ENCODE measurements at places on chromosomes 3 and 15. TPM values are rescaled to one million over a fixed set of nuclear protein-coding genes. Genes with fewer than 3 reads are reported as not detected.

GRCh38 chr3:183298701-183299153 is 45.7 kb downstream of the B3GNT5 start:
- no peak for DNase-seq

GRCh38 chr3:136196064-136196400 is at the start of gene MSL2:
TSS of gene MSL2 (minus strand) at chr3:136196335. CDS start at chr3:136195113, 1,222 bp downstream.
- DNase-seq = no peak

DNA sequence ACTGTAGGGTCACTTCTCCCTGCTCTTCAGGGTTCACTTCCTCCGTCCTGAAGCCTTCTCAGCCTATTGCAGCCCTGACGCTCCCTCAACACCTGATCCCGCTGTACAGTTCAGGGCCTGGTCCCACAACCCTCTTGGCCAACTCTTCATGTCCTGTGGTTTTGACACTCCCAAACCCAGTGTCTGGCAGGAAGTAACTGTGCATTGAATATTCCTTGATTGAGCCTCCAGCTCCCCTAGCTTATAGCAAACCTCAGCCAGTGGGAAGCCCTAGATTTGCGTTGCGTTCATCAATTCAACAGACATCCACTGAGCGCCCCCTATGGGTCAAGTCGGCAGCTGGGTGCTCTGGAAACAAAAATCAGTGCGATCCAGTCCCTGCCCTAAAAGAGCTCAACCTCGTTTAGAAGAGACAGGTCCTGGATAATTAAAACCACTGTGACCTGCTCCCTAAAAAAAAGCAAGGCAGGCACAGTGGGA is 13.5 kb downstream of the UBAP1L start:
- DNase-seq = no peak

Gene USF3
- total RNA-seq = 5.9 TPM

Data from epithelial cell of proximal tubule (primary cell).